Stimulated activated CD8-positive, alpha-beta memory T cell treated with anti-CD3 and anti-CD28 coated beads, Interleukin-15, amount 100 ng/mL, for 24 hours (primary cell): ENCODE measurements at places on chromosomes 2 and 18.

DNA sequence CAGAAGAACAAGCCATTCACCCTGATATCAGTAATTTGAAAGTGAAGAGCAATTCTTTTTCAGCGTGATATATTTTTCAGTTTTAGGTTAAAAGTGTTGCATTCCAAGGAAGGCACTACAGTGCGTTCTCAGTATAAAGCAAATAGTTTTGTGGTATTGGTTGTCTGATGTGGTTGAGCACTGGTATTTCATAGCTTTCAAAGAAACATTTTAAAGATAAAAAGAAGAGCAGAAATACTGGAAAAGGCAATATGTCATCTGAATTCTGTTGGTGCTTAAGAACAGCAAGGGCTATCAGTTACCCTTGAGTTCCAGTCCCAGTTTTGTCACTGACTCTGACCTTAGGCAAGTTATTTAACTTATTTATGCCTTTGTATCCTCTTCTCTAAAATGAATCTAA is 191.6 kb downstream of the BABAM2 start:
- no peak for DNase-seq

- no peak for DNase-seq
Measured at GRCh38 chr2:215002500-215002899, 135.9 kb downstream of the ABCA12 start.

DNA sequence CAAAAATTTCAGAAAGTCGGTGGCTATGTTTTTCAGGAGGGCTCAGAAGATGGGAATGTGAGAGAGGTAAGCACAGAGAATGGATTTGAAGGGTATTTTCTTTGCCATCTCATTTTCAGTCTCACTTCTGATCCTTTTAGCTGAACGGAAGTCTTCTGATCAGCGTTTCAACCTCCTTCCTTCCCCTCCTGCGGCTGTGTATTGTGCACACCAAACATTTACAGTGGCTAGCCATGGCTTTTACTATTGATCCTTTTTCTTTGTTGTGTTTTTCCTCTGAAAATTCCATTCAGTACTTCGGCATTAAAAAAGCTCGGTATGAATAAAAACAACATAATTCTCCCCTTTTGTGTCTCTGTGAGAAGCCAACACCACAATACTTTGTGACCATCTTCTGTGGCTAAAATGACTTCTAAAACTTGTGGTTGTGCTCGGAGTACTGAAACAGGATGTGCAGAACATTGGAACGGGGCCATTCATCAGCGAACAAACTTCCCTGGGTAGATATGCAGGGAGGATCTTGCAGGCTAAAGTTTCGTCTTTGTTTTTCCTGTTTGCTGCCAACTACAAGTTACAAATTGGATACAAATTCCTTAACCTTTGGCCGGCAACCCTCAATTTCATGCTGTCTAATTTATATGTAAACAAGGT is 260.8 kb upstream of the FAM98A start:
- DNase-seq = no peak

- DNase-seq = no peak
Measured at GRCh38 chr2:118106926-118107325, 18.7 kb downstream of the INSIG2 start.

DNA sequence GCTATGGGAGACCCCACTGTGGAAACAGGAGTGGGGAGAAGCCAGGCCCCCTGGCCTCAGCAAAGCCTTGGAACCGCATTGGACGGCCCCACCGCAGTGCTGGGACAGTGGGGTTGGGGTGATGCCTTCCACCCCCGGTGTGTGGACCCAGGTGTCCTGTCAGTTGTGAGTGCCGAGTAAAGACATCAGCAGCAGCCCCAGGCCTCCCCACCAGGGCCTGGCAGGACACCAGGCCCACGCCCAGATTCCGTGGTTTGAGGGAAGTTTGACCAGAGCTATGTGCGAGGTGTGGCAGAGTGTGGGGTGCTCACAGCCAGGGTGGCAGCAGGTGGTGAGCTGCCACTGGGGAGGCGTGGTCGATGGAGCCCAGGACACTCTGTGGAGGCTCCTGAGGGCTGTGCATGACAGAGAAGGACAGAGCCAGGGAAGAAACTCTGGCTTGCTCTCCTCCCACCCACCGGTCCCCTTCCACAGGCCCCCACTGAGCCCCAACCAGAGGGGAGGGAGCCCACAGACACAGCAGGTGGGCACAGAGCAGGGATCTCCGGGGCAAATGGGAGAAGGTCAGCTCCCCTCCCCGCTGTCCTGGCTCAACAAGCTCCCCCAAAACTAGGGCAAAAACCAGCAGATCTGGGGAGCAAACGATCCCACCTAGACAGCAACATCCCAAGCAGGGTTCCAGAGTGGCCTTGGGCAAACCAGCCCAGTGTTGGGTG is 69.1 kb downstream of the TWIST2 start:
- no peak for DNase-seq

DNA sequence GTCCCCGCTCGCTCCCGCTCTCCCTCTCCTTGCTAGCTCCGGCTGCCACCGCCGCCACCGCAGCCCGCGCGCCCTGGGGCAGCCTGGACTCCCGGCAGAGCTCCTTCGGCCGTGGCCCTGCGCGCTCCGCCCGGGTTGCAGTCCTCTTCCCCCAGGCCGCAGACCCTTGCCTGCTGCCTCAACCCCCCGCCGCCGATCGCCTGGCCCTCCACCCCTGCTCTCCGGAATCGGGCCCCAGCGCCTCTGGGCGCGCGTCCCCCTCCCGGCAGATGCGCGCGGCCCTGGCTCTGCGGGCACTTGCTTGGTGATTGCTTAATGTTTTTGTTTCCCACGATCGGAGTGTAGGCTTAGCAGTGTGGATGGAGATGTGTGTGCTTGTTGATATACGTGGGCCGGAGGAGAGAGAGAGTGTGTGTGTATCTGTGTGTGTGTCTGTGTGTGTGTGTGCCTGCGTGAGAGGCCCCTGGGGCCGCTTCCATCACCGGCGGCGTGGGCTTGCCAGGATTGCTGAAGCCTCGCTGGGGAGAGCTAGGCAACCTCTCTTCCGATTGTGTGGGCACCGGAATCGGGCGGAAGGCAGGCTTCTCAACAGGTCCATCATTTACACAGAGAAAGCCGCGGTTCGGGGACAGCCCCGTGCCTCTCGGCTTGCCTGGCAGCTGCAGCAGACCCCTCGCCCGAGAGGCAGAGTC is 877 bp downstream of the INHBB start:
- DNase-seq = no peak

- DNase-seq = peak; percentile 55
Measured at GRCh38 chr2:157876066-157876785, at the start of gene ACVR1. ACVR1 (minus strand) TSS chr2:157876330; CDS start chr2:157799493, 76,837 bp downstream.

GRCh38 chr2:106269591-106270291 is 75.6 kb upstream of the UXS1 start:
- no peak for DNase-seq
